ENCODE measurements at places on chromosomes 2 and 18.

GRCh38 chr2:189337656-189338055, 103.6 kb upstream of the WDR75 start:
- DNase-seq, result no peak

GRCh38 chr18:65753520-65753919, 2.7 kb downstream of the CDH7 start:
- no peak for DNase-seq

DNA sequence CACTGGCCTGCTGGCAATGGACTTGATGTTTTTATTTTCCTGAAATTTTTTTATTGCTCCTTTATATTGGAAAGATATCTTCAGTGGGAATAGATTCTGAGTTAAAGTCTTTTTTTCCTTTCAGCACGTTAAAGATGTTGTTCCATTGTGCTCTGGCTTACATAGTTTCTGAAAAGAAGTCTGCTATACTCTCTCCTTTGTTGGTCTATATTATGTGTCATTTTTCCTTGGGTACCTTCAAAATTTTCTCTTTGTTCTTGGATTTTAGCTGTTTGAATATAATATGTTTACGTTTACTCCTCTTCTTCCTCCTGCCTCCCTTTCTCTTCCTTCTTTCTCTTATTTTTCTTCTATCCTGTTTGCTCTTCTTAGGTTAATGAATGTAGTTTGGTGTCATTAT, 105.5 kb downstream of the CAPN13 start:
- DNase-seq, result no peak

DNA sequence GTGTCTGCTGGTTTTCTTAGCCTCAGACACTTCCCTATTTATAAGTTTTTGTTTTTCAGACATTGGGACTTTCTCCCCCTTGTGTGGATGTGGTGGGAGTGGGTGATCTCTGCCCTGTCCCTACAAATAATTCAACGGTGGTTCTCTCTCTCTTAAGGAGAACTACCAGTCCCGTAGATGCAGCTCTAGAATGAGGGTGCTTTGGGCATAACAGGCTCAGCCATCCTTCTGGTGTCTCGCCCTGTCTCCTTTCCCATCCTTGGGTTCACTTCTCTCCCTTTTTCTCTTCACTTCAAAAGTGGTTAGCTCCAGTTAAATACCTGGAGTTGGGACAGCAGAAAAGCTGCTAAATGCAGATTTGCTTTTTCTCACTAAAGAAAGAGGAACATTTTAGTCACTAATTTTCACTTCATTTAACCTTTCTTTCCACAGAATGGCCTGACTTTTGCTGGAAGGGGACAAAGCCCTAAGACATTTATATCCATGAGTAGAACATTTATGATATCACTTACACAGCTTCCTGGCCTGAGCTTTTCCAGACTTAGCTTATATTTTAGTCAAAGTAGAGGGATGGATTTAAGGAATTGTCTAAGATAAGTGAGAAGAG, 121.2 kb upstream of the CXCR4 start:
- DNase-seq, result peak; percentile 18

GRCh38 chr2:234001380-234002160, 48.9 kb upstream of the SPP2 start:
- no peak for DNase-seq

DNA sequence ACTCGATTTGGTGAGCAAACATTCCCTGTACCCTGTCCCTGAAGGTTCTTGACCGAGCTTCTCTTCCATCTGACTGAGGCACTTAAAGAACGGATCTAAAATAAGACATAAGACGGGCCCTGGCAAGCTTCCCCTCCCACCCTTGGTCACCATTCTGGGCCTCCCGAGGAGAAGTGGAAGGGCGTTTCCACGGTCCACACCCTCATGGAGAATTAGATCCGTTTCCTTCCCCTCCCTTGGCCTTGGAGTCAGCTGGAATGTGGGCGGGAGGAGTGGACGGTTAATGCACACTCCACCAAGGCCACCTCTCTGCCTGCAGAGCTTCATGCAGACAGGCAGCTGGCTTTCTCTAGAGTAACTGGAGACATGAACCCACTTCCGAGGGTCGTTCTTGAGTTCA, 257.3 kb upstream of the APCDD1 start:
- DNase-seq, result no peak

DNA sequence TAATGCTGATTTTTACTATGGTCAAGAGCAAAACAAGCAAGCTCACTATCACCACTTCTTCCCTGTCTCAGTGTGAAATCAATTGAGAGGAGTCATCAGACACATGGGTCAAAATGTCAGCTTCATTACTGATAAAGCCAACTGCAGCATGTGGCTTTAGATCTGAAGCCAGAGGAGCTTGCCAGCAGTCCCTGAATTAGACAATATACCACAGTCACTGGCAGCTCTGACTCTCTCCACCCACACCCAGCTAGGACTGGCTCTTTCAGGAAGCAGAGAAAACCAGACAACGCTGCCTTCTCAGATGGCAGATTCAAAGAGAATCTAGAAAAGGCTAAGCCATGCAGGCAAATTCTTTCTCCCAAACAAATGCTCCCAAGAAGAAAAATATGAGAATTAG, 20.0 kb upstream of the ASB18 start:
- no peak for DNase-seq

DNA sequence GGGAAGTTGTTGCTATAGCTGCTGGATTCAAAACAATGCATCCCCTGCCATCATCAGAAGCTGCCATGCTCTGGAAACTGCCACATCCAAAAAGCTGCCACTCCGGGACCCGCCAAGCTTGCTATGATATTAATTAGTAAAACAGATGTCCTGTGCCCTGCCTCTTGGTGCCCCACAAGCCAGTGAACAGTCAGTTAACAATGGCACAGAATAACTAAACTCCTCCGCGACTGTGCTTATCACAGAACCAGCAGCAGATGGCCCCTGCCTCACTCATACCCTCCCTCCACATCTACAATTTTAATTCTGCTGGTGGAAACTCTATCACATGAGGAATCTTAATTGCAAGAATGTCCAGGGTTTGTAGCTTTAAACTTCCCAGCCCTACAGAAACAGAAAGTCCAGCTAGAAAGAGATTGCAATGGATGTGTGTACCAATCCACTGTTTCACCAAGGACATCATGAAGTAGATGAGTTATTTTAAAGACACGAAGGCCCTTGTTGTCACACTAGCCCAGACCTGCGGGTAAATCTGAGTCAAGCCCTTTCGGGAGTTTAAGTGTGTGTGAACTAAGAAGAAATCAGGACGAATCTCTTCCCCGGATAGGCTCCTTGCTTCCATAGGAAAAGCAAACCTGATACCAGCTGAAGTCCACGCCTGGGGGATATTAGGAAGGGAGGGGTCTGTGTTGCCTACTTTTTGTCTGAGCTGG, 7.4 kb upstream of the ACYP2 start:
- no peak for DNase-seq

- peak; percentile 69 for DNase-seq
These were observed 6.9 kb upstream of the STAT1 start for GRCh38 chr2:191020742-191021381.

DNA sequence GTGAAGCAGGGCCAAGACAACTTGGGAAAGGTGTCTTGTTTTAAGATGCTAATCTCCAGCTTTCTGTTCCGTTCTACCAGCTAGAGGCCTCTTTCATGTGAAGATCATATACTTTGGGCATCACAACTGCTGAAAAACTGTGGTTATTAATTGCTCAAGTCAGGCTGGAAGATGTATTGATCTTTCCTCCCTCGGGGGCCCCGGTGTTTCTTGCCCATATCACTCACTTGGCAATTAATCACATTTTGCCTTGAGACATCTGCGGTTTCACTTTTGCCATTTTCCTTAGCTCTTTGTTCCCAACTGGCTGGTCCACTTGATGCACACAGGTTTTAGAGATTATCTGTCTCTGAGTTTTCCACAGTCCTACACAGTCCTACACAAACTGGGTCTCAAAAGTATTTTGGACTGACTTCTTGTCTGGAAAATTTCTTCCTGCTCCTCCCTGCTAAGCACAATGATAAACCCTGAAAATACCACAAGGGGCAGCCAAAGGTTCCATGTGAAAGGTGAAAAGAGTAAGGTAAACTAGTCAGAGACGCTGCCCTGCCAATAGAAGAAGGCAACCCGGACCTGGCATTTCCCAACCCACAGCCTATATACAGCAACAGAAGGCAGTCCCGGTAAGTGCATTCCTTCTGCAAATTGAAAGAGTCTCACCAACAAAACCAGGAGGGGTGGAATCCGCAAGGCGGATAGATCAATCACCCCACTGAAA, 181.0 kb downstream of the AFF3 start:
- no peak for DNase-seq

Measured in stimulated activated CD4-positive, alpha-beta T cell treated with anti-CD3 and anti-CD28 coated beads, Interleukin-4, amount 100 ng/mL, for 24 hours (primary cell).